ENCODE measurements at places on chromosomes 1 and 21.

- no peak for DNase-seq
Measured at GRCh38 chr1:110945626-110946025, 18.1 kb downstream of the LRIF1 start.

DNA sequence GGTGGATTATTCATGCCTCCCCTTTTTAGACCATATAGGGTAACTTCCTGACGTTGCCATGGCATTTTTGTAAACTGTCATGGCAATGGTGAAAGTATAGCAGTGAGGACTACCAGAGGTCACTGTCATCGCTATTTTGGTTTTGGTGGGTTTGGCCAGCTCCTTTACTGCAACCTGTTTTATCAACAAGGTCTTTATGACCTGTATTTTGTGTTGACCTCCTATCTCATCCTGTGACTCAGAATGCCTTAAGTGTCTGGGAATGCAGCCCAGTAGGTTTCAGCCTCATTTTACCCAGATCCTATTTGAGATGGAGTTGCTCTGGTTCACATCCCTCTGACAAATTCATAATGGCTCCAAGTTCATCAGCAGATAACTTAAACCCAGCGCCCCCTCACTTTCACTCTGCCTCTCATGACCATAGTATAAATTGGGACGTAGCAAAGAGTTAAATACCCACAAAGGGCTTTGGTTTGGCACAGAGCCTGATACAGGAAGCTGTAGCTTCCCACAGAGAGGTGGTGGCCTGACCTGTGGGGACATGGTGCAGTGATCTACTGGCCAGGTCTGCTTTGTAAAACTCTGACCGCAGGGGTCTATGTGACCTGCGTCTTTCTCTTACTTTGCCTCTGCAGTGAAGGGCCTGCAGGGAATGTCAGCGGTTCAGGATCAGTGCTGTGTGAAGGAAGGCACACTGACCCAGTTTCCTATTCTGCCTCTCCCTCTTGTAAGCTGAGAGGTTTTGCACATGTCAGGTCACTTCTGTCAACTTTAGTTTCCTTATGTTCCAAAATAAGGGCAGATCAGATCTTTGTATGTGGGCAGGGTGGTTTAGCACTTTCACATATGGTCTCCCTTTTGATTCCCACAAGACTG is 78.1 kb upstream of the ZNF644 start:
- no peak for DNase-seq

DNA sequence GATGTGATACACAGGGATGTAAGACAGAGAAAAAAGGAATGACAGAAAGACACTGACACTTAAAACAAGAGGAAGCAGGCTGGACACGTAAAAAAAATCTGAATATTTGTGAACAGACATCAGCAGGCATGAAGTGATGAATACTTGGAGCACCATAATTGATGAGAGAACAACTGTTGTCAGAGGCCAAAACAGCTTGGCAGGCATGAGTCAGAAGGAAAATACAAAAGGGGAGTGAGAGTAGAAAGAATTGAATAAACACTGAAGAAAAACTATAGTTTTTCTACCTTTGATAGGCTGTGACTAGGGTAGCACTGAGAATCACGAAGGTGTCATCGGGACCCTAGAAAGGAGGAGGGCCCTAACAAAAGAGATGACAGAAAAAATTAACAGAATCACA is 21.6 kb upstream of the GUCA2A start:
- DNase-seq = no peak

GRCh38 chr1:240999826-241000225 is 357.2 kb downstream of the RGS7 start:
- DNase-seq = no peak

DNA sequence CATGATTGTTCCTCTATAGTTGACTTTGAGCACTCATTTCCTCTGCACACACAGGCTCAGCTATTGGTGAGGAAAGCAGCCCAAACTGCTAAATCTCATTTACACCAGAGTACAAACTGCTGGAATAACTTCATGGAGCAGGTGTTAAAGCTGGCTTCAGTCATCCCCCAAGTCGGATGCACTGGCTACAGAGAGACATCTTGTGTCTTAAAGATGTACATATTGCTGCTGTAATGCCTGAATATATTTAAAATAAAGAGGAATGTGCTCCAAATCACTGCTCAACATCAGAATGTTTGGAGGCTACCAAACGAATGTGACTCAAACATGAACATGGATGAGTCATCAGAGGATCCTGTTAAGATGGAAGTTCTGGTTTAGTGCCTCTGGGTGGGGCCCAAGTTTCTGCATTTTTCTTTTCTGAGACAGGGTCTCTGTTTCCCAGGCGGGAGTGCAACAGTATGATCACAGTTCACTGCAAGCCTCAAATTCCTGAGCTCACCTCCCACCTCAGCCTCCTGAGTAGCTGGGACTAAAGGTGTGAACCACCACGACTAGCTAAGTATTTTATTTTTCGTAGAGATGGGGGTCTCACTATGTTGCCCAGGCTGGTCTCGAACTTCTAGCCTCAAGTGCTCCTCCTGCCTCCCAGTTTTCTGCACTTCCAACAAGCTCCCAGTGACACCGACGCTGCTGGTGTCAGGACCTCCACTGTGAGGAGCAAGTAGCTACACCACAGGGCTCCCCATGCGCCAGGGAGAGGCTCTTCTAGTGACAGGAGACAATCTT is 79.0 kb upstream of the KRTAP19-8 start:
- DNase-seq = no peak
